ENCODE measurements at places on chromosomes 2 and 18. TPM values are rescaled to one million over a fixed set of nuclear protein-coding genes. Genes with fewer than 3 reads are reported as not detected.

- no peak for DNase-seq
Measured at GRCh38 chr2:159880729-159881128, 82.7 kb upstream of the CD302 start.

GRCh38 chr2:188979187-188980114 lies 5.3 kb downstream of the COL3A1 start:
- DNase-seq, result no peak

- DNase-seq, result no peak
Measured at GRCh38 chr2:3580449-3580848, 5.4 kb downstream of the RPS7 start.

- DNase-seq, result no peak
Measured at GRCh38 chr2:166233244-166233643, 105.4 kb upstream of the SCN1A start.

- DNase-seq, result no peak
Measured at GRCh38 chr2:59691518-59692190, 861.8 kb downstream of the BCL11A start.

DNA sequence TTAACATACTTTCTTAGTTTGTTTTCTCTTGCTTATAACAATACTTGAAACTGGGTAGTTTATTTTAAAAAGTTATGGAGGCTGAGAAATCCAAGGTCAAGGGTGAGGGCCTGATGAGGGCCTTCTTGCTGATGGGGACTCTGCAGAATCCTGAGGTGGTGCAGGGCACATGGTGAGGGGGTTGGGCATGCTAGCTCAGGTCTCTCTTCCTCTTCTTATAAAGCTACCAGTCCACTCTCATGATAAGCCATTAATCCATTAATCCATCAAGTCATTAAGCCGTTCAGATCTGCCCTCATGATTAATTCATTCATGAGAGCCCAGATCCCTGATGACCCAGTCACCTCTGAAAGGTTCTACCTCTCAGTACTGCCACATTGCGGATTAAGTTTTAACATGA lies 21.4 kb downstream of the ALMS1 start:
- DNase-seq, result no peak

GRCh38 chr2:54709336-54709809 lies 14.1 kb upstream of the EML6 start:
- DNase-seq, result peak; percentile 63

Gene GPR45
- not detected for total RNA-seq

Gene MYOM1
- 5.0 TPM for total RNA-seq

Gene ANKRD30B
- total RNA-seq, result not detected

Gene NCL
- 295 TPM for total RNA-seq

Gene CHRND
- total RNA-seq, result not detected

Gene VIT
- total RNA-seq, result 4.2 TPM

Gene KLHL41
- 0.68 TPM for total RNA-seq

Gene SNX17
- 107 TPM for total RNA-seq

Measured in lower lobe of right lung (tissue), 2 donors.